ENCODE measurements at places on chromosomes 2 and 18.

DNA sequence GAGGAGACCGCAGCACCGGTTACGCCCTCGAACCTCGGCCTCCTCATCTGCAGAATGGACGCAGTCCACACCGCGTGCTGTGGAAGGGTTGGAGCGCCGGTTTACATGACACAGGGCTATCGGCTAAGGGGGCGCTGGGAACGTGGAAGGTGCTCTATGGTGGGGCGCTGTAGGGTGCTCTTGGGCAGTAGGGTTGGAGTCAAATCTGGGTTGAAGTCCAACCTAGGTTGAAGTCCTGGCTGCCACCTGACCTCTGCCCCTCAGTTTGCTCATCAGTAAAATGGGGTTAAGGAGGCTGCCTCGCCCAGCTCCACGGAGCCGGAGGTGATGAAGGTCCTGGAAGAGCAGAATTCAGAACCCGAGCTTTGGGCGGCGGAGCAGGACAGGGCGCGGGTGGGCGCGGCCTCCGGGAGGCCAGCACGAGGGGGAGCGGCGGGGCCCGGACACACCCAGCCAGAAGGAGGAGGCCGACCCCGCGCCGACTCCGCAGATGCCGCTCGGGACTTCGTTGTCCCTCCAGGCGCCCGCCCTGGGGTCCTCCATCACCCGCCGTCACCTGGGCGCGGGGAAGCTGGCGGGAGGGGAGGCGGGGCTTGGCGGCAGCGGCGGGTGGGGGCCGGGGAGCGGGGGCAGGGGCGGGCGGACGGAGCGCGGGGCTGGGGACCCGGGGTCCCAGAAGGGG, 558 bp upstream of the GAREM2 start:
- no peak for DNase-seq

DNA sequence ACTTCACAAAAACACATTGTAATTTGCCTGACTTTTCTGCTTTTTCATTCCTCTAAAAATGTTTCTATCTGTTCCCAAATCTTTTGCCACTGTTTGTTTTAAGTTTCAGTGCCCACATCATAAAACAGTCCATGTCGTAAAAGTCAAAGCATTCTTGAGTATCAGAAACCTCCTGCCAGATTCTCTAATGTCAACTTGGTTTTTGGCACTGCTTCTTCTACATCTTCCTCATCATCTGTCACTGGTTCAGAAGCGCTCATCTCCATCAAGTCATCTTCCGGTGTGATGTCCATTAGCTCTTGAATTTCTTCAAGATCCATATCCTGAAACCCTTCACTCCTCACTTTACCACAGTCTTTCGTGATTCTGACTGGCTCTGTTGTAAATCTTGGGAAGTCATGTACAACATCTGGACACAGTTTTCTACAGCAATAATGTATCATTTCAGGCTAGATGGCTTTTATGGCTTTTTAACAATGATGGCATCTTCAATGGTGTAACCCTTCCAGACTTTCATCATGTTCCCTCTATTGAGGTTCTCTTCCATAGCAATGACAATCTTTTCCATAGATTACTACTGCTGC, 19.6 kb downstream of the CUL3 start:
- no peak for DNase-seq

- no peak for DNase-seq
Observed at GRCh38 chr2:128306081-128306930, 12.4 kb downstream of the HS6ST1 start.

GRCh38 chr2:54634021-54634420, 89.4 kb upstream of the EML6 start:
- no peak for DNase-seq

DNA sequence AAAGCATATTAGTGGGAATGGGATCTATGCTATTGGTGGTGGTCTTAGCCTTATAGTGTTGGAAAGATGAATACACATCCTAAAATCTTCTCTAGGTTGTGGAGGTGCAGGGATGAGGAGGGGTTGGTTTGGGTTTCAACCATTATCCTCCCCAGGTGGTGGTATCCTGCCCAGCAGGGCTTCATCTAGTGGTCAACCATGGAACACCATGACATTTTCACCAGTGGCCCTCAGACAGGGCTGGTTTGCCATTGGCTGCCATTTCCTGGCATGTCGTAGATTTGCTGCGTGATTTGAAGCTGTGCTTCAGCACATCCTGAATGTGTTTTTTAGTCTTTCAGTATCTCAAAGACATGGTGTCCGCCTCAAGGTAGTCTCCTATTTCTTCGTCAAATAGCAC, 391.2 kb upstream of the HNRNPA3 start:
- no peak for DNase-seq

DNA sequence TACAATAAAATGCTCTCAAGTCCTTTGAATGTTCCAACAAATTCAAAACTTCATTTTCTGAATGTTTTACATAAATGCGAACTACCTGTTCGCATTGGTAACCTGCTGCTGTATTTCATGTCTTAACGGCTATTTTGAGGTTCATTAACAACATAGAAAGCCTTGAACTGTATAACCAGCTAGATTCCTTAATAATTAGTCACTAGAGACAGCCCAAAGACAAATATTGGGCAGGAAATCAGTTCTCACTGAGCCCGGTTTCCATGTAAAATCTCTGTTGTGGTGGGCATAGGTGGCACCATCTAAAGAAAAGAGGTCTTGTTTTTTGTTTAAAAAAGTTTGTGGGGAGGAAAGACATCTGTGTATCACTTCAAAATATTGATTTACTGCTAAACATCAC, 29.2 kb downstream of the PDIA6 start:
- DNase-seq, result no peak

GRCh38 chr2:234826681-234827080, 125.1 kb upstream of the SH3BP4 start:
- no peak for DNase-seq

DNA sequence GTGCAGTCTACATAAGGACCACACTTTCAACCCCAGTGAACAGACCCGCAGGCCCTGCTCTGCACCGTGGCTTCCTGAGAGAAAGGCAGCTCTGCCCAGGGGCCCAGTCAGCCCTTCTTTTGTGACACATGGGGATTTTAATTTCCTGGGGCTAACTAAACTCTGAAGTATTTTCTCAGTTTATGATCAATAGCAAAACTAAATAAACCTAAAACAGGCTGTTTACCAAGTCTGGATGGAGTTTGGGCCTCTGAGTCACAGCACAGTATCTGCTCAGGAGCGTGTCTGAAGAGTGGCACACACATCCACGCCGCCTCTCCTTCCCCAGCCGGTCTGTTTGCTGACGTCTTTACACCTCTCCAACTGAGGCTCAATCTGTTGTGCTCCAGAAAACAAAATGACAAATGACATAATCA, 72.3 kb downstream of the LDLRAD4 start:
- no peak for DNase-seq

DNA sequence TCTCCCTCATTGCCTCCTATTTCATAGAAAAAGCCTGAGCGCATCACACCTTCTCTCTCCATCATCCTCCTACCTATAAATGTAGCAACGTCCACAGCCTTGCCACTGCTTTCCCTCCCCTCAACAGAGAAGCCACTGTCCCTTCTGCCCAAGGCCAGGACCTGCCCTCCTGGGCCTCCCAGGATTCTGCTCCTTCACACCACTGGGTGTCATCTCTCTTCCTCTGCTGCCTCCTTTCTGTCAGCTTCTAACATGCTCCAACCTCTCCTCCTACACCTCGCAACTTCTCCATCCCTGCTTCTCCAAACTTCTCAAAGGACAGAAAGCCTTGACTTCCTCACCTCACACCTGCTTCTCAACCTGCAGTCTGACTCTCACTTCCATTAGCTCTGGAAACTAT, 21.2 kb upstream of the ME2 start:
- no peak for DNase-seq

GRCh38 chr18:42064109-42064508, 109.1 kb downstream of the PIK3C3 start:
- no peak for DNase-seq

DNA sequence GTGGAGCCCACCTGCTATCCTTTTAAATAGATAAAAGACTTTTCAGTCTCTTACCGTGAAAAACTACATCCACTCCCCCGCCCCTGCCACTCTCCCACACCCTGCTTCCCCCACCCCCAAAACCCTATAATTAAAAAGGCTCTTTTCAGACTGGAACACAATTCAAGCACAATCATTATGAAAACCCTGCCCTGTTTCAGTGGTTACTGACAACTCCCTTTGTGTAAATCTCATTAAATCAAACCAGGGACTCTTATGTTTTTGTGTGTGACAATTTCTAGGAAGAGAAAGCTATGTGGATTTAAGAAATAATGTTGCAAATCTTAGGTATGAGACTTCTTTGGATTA, 21.0 kb upstream of the ZNF532 start:
- no peak for DNase-seq

DNA sequence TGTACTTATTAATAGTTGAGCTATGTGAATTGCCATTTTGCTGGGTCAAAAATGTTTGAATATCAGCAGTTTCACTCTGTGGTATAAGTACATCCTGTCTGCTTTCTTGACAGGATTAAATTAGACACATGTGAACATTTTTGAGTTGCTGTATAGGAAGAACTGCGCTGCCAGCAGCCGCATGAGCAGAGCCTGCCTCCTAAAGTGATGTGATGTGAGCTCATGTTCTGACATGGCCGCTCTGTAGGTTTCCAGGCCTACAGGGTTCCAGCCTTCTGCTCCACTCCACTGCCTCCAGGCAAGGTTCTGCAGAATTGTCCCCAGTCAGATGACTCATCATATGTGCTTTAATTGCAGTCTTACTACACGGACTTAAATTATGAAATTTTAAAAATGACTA, 119.7 kb upstream of the NFATC1 start:
- peak; percentile 41 for DNase-seq

GRCh38 chr18:68316636-68317035, 398.3 kb downstream of the TMX3 start:
- DNase-seq, result no peak

DNA sequence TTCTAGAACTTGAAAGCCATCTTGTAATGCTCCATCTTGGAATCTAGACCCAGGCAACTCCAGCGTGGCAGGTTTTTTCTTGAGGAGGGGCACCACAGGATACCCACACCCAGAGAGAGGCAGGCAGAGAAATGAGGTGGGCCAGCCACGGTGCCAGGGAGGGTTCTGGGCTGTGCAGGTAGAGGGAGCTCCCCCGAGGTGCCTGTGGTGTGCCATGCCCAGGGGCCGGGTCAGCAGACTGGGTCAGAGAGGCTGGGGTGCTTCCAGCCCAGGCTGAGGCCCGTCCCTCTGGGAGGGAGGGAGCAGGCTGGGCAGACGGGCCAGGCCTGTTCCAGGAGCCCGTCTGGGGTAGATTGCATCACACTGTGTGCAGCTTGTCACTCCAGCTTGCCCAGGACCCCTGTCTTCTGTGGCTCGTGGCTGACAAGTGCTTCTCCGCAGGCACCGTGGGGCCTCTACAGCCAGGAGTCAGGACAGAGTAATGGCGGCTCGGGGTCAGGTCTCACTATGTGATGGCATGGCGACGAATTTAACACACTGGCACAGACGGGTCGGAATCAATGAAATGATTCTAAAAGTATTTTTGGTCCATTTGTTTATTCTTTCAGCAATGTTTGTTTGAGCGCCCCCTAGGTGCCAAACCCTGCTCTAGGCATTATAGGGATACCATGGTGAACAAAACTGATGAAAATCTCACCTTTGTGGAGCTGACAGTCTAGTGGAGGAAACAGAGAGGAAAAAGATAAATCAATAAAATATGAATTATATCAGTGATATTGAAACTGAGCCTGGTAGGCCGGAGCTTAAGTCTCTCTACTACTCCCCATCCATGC, 144.0 kb downstream of the ACOXL start:
- no peak for DNase-seq

DNA sequence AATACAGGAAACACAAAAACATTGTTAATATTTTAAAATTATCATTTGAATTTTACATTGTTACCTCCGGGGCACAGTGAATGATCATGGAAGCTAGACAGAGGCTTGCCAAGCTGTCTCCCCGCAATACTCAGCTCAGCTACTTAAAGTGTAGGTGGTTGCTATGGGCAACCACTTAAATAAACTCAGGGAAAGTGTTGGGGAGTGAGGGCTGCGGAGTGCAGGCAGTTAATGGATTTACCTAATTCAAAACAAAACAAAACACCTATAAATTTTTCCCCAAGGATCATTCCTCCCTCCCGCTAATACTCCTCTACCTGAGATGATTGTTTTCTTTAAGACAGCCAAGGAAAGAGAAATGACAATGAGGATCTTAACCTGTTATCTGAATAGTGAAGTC, 349.5 kb downstream of the TGIF1 start:
- no peak for DNase-seq

GRCh38 chr18:6326566-6326965, 88.1 kb downstream of the L3MBTL4 start:
- DNase-seq, result no peak

- DNase-seq, result peak; percentile 21
Observed at GRCh38 chr2:119264781-119265692, 41.4 kb downstream of the STEAP3 start.

DNA sequence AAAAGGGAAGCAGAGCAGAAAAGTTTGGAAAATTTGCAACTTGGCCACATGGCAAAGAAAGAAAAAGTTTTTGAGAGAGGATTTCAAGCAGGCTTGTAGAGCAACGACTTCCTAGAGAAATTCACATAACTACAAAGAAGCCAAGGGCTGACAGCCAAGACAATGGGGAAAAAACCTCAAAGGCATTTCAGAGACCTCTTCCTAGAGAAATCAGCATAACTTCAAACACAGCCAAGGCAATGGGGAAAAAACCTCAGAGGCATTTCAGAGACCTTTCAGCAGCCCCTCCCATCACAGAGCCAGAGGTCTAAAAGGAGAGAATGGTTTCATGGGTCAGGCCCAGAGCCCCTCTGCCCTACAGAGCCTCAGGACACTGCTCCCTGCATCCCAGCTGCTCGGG, 7.2 kb downstream of the ADI1 start:
- DNase-seq, result no peak

DNA sequence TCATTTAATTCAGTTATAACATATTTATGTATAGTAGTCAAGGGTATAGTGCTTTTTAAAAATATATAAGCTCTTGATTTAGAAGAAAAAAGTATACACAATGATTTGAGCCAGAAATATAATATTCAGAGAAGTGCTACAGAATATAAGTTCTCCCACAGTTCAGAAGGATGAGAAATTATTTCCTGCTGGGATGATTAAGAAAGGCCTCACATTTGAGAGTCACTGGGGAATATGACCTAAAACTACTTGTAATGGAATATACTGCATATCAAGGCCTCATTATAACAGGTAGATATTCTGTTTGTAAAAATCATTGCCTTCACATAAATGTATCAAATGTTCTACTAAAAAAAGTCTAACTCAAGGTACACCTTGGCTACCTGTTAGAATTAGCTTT, 203.5 kb downstream of the MBD2 start:
- DNase-seq, result no peak

DNA sequence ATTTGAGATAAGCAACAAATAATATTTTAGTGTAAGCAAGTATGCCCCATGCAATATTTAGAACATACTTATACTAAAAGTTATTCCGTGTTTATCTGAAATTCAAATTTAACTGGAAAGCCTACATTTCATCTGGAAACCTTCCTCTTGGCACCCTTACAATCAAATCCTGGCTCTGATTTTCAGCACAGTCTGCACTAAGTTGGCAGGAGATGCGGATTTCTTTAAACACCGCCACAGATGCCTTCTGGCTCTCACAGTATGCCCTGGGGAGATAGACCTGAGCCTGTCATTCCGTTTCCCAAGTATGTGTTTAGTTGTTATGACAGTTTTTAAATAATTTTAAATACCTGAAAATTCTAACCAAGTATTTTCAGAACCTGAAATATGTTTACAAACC, 7.3 kb upstream of the MLPH start:
- DNase-seq, result no peak

Measured in GDM1 (cell line).